ENCODE measurements at places on chromosomes 6 and 20.
A peak's percentile ranks its signal among the peaks of the same experiment; 100 is the strongest.

DNA sequence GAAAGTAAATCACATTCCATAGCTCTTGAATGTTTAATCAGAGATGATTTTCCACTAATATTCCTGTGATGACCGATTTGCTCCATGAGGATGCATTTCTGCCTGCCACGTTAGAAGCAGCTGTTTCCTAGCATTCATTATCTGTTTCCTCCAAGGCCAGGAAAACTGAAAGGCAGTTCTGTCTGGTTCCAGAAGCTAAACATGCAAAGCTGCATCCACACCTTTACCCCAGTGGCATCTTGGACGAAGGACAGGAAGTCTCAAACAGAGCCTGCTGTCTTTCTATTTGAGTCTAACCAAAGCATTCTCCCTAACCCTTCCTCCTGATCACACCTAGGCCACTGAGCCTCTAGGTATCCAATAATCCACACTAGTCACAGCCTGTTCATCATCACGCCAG is 27.6 kb downstream of the CNKSR3 start:
- peak; percentile 40 for DNase-seq

DNA sequence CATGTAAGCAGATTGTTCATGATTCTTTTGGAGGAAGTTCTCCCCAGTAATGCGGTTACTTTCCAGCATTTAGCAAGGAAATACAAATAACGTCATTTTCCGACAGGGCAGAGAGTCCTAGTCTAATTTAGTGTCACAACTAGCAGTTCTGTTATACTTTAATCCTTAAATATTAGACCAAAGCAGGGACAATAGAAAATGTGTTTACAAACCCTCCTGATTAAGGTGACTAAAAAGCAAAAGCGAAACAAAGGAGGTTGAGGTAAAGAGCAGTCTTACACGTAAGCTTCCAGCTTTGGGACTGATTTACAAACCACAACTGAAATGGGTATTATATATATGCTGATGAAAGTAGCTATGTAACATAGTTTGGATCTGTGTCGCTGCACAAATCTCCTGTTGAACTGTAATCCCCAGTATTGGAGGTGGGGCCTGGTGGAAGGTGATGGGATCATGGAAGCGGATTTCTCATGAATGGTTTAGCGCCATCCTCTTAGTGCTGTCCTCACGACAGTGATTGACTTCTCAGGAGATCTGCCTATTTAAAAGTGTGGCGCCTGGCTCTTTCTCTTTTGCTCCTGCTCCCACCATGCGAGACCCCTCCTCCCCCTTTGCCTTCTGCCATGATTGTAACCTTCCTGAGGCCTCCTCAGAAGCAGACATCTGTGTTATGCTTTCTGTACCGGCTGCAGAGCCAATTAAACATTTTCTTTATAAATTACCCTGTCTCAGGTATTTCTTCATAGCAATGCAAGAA is 81.9 kb downstream of the PLCB1 start:
- no peak for DNase-seq

DNA sequence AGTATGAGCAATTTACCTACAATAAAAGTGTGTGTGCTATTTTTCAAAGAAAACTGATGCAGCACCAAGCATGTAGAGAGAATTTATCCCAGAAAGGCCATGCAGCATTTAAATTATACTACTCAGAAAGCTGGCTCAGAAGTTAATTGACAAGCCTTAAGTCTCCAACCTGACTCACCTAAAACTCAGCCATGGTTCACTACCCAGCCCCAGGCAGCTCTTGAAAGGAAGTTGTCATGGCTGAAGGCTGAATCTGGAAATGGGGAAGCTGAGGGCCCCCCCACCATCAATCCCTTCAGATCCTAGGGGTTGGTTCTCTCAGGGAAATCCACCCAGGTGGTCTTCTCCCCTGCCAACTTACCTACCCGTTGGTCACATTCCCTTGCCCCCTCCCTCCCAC is 19.7 kb downstream of the PPIL6 start:
- DNase-seq = no peak

DNA sequence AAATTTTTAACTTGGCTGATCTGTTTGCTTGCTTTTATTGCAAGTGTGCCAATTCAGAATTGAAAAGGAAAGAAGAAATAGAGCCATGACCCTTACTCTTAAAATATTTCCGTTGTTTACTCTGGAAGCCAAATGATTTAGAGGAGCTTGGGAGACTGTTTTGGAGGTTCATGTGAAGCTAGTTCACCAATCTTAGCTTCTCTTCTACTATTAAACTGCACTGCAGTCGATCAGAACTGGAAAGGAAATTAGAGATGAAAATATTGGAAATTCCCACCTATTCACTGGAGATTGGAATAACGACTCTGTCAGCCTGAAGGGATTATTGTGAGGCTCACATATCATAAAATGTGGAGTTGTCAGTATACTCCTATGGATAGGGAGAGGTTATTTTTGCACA is 81.8 kb downstream of the MLIP start:
- DNase-seq = no peak

DNA sequence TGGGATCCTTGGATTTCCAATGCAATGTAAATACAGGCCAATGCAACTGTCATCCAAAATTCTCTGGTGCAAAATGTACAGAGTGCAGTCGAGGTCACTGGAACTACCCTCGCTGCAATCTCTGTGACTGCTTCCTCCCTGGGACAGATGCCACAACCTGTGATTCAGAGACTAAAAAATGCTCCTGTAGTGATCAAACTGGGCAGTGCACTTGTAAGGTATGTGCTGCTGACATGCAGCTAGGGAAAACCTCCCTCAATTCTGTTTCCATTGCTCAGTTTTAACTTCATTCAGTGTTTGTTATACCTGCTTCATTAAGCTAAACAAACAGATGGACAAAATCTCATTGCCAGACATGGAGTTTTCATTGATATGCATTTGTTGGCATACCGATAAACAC is 397.1 kb downstream of the ARHGAP18 start:
- peak; percentile 54 for DNase-seq

GRCh38 chr20:37995856-37996605 is 37.2 kb downstream of the TTI1 start:
- no peak for DNase-seq

GRCh38 chr6:109720311-109720710 is 29.2 kb downstream of the FIG4 start:
- no peak for DNase-seq

DNA sequence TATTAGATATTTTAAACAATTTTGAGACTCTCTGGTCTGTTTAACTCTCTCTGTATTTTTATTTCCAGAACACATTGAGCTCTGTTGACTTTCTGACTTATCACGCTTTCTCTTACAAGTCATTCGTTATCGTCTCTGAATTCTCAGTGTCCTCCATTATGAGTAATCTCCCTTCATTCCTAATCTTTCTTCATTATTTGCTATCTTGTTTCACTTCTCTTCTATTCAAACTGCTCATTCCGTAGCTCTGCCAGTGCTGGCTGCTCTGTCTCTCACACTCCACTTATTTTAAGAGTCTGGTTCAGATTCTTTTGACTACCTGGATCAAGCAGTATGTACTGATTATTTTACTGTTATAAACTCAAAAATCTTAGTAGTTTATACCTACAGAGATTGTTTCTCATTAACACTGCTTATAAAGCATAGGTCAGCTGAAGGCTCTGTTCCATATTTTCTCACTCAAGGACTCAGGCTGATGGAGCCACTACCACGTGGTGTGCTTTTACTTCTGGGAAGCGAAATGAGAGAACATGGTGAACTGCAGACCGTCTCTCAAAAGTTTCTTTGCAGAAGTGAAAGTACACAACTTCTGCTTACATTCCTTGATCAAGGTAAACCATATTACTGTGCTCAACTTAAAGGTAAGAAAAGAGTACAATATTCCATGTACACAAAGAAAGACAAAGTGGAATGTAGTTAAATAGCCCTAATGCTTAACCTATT is 485.2 kb downstream of the GRIK2 start:
- DNase-seq = peak; percentile 4

DNA sequence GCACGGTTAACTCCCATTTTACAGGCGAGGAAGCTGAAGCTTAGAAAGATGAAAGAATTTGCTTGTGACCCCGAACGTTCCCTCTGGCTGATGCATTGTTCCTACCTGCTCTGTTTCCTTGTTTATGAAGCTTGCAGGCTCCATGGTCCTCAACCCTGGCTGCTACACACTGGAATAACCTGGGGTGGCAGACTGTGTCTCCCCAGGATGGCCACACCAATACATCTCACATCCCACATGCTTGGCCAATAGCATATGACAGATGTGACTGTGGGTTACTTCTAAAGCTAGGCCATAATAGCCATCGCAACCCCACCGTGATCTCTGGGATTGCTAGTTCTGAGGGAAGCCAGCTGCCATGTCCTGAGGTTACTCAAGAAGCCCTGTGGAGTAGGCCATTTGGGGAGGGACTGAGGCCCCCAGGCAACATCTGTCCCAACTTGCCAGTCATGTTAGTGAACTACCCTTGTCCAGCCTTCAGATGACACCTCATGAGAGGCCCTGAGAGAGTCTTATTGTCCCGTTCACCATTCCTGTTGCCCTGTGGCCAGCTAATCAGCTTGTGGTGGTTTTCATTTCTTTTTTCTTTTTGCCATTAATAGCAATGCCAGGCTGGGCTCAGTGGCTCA is 6.7 kb upstream of the FAM110A start:
- no peak for DNase-seq

DNA sequence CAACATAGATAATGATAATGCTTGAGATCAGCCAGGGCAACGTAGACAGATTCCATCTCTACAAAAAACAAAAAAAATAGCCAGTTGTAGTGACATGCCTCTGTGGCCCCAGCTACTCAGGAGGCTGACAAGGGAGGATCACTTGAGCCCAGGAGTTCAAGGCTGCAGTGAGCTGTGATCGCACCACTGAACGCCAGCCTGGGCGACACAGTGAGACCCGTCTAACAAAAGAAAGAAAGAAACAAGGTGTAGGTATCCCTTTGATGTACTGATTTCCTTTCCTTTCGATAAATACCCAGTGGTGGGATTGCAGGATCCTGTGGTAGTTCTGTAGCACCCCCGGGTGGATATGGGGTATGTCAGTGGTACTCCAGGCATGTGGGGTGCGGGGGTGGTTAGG is 48.2 kb upstream of the ADTRP start:
- DNase-seq = no peak

- DNase-seq = peak; percentile 18
Observed at GRCh38 chr6:147970970-147971369, 371.7 kb upstream of the SASH1 start.

DNA sequence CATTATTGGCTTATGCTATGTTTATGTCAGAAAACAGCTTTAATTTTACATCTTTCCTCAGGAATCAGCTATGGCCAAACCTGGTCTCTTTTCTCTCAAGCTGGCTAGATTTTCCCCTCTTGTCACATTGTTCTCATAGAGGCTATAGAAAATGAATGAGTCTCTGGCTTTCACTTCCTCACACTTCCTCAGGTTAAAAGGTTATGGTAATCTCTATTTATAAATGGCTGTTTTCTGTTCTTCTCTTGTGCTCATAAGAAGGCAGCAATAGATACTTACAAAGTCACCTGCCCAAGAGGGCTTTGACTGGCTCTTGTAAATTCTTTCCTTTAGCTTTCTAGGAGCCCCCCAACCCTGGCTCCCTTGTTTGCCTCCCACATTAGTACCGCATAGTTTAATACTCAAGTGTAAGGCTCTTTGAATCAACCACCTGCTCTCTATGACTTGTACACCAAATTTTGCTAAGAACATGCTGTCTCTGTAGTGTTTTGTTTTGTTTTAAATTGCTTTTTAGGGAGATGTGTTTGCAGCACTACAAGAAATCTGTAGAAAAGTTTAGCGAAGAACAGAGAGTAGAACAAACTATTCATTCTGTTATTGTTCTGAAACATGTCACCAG is 897.4 kb upstream of the CITED2 start:
- DNase-seq = no peak

- DNase-seq = peak; percentile 79
Observed at GRCh38 chr20:8721098-8721497, 347.8 kb upstream of the PLCB4 start.

DNA sequence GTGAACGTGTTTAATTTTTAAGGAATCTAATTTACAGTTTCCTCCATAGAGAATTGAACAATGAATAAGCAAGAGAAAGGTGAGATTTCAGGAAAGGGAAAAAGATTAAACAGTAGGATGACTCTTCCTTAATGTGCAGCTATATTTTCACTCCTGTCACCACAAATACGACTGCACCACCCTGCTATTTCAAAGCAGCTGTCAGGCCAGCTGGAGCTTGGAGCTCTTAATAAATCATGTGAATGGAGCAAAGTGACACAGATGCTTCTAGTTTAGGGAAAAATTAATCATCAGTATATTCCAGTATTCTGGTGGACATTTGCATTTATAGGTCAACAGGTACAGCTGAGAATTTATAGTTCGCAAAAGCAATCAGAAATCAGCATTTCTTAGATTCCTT is 56.5 kb upstream of the PKIB start:
- no peak for DNase-seq

GRCh38 chr20:23092384-23092756 is 6.2 kb upstream of the CD93 start:
- peak; percentile 21 for DNase-seq

GRCh38 chr20:43717616-43717995 is 9.2 kb downstream of the GTSF1L start:
- DNase-seq = no peak

GRCh38 chr6:104642871-104643270 is 216.8 kb downstream of the HACE1 start:
- peak; percentile 52 for DNase-seq

- no peak for DNase-seq
Observed at GRCh38 chr6:36777801-36778200, 61.4 kb downstream of the CPNE5 start.

DNA sequence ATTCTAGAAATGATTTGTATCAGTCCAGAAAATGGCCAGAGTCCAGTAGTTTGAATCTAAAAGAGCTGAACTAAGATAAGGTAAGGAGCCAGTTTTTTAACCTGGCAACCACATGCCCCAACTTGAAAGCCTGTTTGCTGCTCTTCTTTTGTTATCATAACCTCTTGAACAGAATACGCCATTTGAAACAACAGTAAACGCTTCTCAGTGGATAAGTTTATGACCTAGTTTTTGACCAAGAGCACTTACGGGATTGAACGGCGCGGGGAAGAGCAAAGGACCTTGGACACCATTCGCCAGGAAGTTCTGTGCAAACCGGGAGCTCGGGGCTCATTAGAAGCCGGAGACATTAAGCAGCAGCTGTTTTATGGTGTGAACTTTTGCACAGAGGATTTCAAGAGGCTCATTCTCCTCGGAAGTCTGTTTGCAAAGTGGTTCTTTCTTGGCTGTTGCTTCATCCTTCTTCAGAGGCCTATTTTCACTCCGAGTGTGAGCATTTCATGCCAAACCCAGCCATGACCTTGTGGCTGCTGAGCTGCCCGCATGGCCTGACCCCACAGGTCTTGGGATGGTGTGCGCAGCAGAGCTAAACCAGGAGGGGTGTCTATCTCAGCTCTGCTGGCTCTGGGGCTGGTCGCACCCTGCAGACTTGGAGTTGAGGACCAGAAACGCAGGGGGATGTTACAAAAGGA is 215.1 kb downstream of the SOX4 start:
- DNase-seq = peak; percentile 65

GRCh38 chr6:31355583-31355948 is 1.4 kb downstream of the HLA-B start:
- DNase-seq = no peak

GRCh38 chr20:56360133-56360907 is 1.5 kb downstream of the FAM210B start:
- DNase-seq = no peak
